ENCODE measurements at places on chromosomes 16 and 17.

- peaks cover 27% of the 10 kb centered on the region for H3K4me1 ChIP-seq
- H3K27me3 ChIP-seq = no peaks in the 10 kb centered on the region
- no peak for DNase-seq
- 0 out of 2 replicates have a peak overlapping the region, but pooled peaks have one; percentile 10 for H3K4me3 ChIP-seq
- peaks cover 14% of the 10 kb centered on the region for H3K36me3 ChIP-seq
Measured at GRCh38 chr17:63838631-63839171, 3.8 kb downstream of the SMARCD2 start.

- no peak for DNase-seq
- H3K4me3 ChIP-seq = no peak overlapping the region
- no peaks in the 10 kb centered on the region for H3K27me3 ChIP-seq
- H3K36me3 ChIP-seq = no peaks in the 10 kb centered on the region
- H3K4me1 ChIP-seq = no peaks in the 10 kb centered on the region
Measured at GRCh38 chr17:40548982-40549685, 16.1 kb downstream of the CCR7 start.

GRCh38 chr16:9854675-9855074 is 327.6 kb downstream of the GRIN2A start:
- H3K27ac ChIP-seq = no peak overlapping the region
- no peaks in the 10 kb centered on the region for H3K27me3 ChIP-seq
- H3K4me1 ChIP-seq = no peaks in the 10 kb centered on the region
- H3K4me3 ChIP-seq = no peak overlapping the region
- no peaks in the 10 kb centered on the region for H3K36me3 ChIP-seq

GRCh38 chr17:75476271-75476671 is 19.8 kb downstream of the TMEM94 start:
- no peak overlapping the region for H3K27ac ChIP-seq
- no peaks in the 10 kb centered on the region for H3K36me3 ChIP-seq
- DNase-seq = no peak
- no peaks in the 10 kb centered on the region for H3K27me3 ChIP-seq
- peaks cover 7% of the 10 kb centered on the region for H3K4me1 ChIP-seq

GRCh38 chr17:50828508-50829170 is 6.7 kb upstream of the WFIKKN2 start:
- no peak for DNase-seq
- H3K36me3 ChIP-seq = no peaks in the 10 kb centered on the region
- H3K27me3 ChIP-seq = no peaks in the 10 kb centered on the region

DNA sequence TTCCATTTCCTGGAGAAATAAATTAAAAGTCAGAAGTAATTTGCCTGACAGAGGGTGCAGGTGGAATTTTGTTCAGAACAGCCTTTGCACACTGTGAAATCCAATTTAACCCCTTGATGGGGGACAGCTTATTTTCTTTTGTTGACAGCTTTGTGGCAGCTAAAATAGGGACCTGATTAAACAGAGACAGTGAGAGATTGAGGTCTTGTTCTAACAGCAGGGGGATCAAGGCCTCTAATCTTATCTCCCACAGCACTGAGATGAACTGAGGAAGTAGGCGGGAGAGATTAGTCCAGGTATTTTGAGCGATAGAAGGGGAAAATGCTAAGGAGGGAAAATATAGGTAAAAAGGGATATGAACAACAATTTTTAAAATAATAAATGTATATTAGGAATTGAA is 1491.4 kb upstream of the GOT2 start:
- no peak overlapping the region for H3K4me3 ChIP-seq
- H3K27me3 ChIP-seq = no peaks in the 10 kb centered on the region
- H3K36me3 ChIP-seq = no peaks in the 10 kb centered on the region
- H3K27ac ChIP-seq = no peak overlapping the region

GRCh38 chr16:13270602-13271001 is 369.2 kb downstream of the SHISA9 start:
- H3K27ac ChIP-seq = no peak overlapping the region
- no peak for DNase-seq
- no peaks in the 10 kb centered on the region for H3K4me1 ChIP-seq
- H3K27me3 ChIP-seq = no peaks in the 10 kb centered on the region
- H3K36me3 ChIP-seq = no peaks in the 10 kb centered on the region

DNA sequence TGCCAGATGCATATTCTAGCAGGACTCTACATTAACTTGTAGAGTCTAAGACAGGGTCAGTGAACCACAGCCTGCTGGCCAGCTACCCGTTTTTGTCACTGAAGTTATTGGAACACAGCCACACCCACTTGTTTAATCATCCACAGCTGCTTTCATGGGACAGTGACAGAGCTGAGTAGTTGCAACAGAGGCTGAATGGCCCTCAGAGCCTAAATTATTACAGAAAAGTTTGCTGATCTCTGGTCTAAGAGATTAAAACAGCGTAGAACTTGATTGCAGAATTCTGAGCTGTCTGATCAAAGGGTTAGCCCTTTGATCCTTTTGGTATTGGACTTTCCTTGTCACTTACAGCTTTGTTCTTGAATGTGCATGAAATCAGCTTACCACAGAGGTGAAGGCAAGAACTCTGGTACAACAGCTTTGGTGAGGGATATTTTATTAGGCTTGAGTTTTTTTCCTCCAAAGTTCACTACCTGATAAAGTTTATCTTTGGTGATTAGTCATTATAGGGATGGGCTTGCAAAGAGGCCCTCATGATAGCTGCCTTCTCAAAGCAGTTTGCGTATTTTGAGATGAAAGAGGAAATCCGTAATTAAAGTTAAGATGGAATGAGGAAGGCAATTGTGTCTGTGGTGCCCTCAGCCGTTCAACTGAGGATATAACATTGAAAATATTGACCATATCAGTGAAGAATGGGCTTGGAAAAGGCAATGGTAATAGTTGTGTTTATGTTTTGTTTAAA is 23.6 kb downstream of the ALDH3A2 start:
- H3K4me1 ChIP-seq = no peaks in the 10 kb centered on the region
- no peak for DNase-seq
- no peak overlapping the region for H3K4me3 ChIP-seq
- H3K27me3 ChIP-seq = no peaks in the 10 kb centered on the region

DNA sequence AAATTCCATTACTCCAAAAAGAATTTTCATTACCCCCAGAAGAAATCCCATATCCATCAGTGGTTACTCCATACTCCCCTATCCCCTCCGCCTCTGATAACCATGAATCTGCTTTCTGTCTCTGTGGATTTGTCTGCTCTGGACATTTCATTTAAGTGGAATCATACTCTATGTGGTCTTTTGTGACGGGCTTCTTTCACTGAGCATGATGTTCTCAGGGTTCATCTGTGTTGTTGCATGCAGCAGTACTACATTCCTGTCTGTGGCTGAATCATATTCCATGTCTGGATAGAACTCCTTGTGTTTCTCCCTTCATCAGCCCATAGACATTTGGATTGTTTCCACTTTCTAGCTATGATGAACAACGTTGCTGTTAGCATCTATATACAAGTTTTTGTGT is 59.5 kb upstream of the IRX3 start:
- no peak for DNase-seq
- H3K36me3 ChIP-seq = no peaks in the 10 kb centered on the region
- H3K27me3 ChIP-seq = no peaks in the 10 kb centered on the region
- H3K4me1 ChIP-seq = no peaks in the 10 kb centered on the region

DNA sequence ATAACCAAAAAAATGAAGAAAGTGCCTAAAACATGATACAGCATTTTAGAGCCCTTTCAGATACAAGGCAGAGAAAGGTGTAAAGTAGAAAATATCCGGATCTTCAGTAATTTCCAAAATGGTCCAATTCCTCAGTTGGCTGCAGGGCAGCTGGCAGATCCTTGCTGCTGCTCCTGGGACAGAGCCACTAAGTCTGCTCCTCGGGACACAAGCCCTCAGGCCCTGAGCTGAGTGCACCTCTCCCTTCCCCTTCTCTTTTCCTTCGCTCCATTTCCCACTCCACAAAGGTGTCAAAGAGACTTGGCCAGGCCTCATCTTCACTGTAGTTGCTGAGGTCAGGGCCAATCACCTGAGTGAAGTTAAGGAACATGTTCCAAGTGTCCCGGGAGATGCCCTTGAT is 40.5 kb downstream of the DCUN1D3 start:
- no peak overlapping the region for H3K27ac ChIP-seq
- no peak for DNase-seq
- no peaks in the 10 kb centered on the region for H3K27me3 ChIP-seq

GRCh38 chr16:89973654-89974335 is 25.2 kb downstream of the DEF8 start:
- H3K27me3 ChIP-seq = no peaks in the 10 kb centered on the region
- H3K27ac ChIP-seq = no peak overlapping the region
- H3K4me3 ChIP-seq = peak overlapping the region; percentile 77
- DNase-seq = no peak
- H3K4me1 ChIP-seq = 0 out of 2 replicates have a peak, but pooled peaks cover 8% of the 10 kb centered on the region

- DNase-seq = no peak
- H3K27me3 ChIP-seq = no peaks in the 10 kb centered on the region
- no peaks in the 10 kb centered on the region for H3K36me3 ChIP-seq
Measured at GRCh38 chr16:87303431-87303930, 13.7 kb downstream of the C16orf95 start.

DNA sequence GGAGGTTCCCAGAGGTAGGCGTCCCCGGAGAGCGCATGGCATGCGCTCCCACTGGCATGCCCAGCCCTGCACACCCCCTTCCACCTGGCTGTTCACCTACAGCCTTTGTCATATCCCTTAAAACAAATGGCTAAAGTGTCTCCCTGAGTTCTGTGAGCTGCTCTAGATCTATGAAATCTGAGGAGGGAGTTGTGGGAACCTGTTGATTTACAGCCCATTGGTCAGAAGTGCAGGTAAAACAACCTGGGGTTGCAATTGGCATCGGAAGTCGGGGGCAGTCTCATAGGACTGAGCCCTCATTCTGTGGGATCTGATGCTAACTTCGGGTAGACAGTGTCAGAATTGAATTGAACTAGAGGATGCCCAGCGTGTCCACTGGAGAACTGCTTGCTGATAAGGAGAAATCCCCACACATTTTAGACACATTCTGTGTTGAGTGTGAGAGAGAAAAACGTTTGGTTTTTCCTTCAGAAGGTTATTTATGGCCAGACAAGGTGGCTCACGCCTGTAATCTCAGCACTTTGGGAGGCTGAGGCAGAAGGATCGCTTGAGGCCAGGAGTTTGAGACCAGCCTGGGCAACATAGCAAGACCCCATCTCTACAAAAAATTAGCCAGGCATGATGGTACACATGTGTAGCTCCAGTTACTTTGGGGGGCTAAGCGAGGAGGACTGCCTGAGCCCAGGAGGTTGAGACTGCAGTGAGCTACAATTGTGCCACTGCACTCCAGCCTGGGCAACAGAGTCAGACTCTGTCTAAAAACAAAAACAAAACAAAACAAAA is 22.1 kb upstream of the GSG1L start:
- DNase-seq = no peak
- H3K27me3 ChIP-seq = no peaks in the 10 kb centered on the region
- no peaks in the 10 kb centered on the region for H3K36me3 ChIP-seq
- H3K4me3 ChIP-seq = no peak overlapping the region
- no peak overlapping the region for H3K27ac ChIP-seq
- H3K4me1 ChIP-seq = no peaks in the 10 kb centered on the region

DNA sequence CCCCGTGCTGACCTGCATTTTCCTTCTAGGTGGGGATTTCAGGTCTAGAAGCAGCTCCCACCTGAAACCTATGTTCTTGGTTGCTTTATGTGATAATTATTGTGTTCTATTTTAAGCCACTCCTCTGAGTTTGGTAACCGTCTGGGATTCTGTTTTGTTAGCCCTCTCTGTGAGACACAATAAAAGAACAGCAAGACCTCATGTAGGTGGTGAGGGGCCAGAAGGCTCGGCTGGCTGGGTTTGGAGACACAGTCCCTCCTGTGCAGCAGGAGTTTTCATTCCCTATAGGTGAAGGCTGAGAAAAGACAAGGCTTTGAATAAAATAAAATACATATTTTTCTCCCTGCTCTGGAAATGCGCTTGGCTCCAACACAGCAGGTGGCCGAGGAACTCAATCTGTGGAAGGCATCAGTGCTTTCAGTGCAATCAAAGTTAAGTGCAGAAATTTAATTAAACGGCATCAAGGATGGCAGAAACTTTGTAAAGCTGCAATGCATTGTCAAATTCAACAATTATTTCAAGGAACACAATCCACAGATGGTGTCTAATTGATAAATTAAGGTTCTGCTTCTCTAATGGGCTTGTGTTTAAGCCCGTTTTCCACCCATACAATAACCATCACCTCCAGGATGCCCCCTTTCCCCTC is 107.8 kb downstream of the MSI2 start:
- no peak overlapping the region for H3K4me3 ChIP-seq
- no peaks in the 10 kb centered on the region for H3K36me3 ChIP-seq
- H3K27ac ChIP-seq = no peak overlapping the region
- H3K4me1 ChIP-seq = peaks cover 13% of the 10 kb centered on the region
- DNase-seq = no peak
- no peaks in the 10 kb centered on the region for H3K27me3 ChIP-seq

DNA sequence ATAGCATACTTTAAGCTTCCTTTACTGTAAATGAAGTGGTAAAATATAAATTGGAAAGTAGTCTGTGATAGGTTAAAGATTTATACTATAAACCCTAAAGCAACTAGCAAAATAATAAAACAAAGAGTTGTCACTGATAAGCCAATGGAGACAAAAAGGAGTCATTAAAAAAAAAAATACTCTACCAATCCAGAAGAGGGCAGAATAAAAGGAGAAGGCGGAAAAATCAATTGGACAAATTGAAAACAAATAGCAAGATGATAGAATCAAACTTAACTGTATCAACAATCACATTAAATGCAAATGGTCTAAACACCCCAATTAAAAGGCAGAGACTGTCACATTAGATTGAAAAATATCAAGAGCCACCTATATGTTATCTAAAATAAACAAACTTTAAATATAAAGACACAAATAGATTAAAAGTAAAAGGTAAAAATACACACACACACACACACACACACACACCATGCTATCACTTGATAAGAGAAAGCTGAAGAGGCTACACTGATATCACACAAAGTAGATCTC is 71.8 kb downstream of the CACNG1 start:
- no peaks in the 10 kb centered on the region for H3K27me3 ChIP-seq
- no peak overlapping the region for H3K27ac ChIP-seq
- no peak overlapping the region for H3K4me3 ChIP-seq
- H3K4me1 ChIP-seq = no peaks in the 10 kb centered on the region
- peaks cover 4% of the 10 kb centered on the region for H3K36me3 ChIP-seq
- DNase-seq = no peak

DNA sequence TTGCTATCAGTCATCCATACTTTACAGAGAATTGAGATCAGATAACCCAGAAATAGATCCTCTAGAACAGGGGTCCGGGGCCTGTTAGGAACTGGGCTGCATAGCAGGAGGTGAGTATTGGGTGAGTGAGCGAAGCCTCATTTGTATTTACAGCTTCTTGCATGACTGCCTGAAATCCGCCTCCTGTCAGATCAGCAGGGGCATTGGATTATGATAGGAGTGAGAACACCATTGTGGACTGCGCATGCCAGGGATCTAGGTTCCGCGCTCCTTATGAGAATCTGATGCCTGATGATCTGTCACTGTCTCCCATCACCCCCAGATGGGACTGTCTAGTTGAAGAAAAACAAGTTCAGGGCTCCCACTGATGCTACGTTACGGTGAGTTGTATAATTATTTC is 13.0 kb upstream of the SCIMP start:
- no peak overlapping the region for H3K4me3 ChIP-seq
- no peak for DNase-seq
- no peaks in the 10 kb centered on the region for H3K4me1 ChIP-seq
- no peak overlapping the region for H3K27ac ChIP-seq

- peaks cover 13% of the 10 kb centered on the region for H3K4me1 ChIP-seq
- DNase-seq = peak; percentile 70
- H3K4me3 ChIP-seq = peak within 1 kb of the TSS; percentile 41
- H3K36me3 ChIP-seq = no peaks in the 10 kb centered on the region
Measured at GRCh38 chr17:78979780-78980623, at the start of gene LGALS3BP. LGALS3BP (minus strand) TSS chr17:78979923; CDS start chr17:78977191, 2,732 bp downstream.

GRCh38 chr16:12453832-12454231 is 349.9 kb downstream of the CPPED1 start:
- no peaks in the 10 kb centered on the region for H3K4me1 ChIP-seq
- no peaks in the 10 kb centered on the region for H3K27me3 ChIP-seq
- no peak overlapping the region for H3K27ac ChIP-seq
- H3K36me3 ChIP-seq = no peaks in the 10 kb centered on the region
- no peak overlapping the region for H3K4me3 ChIP-seq

- H3K27me3 ChIP-seq = no peaks in the 10 kb centered on the region
- no peak for DNase-seq
- no peak overlapping the region for H3K4me3 ChIP-seq
Measured at GRCh38 chr17:17532991-17533390, 36.8 kb upstream of the RASD1 start.
